GOT3 (cell line): ENCODE measurements at places on chromosomes 7 and 10.

DNA sequence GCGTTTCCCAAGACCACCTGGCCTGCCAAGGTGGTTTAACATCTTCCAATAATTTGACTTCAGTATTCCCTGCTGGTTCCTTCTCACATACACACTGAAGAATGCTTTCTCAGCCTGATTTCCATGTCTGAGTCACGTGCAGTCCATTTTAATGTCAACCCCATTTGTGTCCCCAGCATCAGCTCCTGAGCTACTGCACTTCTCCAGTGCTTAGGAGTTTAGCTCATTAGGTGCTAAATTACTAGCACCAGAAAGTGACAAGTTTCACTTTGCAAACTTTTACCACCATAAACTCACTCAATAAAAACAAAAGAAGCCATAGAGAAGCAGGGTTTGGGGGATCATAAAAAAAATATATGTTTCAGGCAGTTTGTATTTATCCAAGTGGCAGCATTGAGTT, 279.3 kb upstream of the SORCS1 start:
- no peak for DNase-seq

- DNase-seq = no peak
These were observed 49.3 kb downstream of the HIP1 start for GRCh38 chr7:75689246-75690099.

DNA sequence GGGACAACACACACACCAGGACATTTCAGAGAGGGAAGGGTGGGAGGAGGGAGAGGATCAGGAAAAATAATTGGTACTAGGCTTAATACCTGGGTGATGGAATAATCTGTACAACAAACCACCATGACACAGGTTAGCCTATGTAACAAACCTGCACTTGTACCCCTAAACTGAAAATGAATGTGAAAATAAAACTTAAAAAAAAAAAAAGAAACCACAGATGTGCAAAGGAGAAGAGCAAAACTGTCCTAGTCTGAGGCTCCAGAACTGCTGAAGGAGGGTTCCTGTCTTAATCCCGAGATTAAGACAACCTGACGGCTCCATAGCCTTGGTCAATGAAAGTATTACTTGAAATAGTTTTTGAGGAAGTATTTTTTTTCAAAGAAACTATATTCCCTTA, 423.0 kb downstream of the NEBL start:
- DNase-seq = no peak

GRCh38 chr7:70733090-70733489, 398.9 kb upstream of the GALNT17 start:
- no peak for DNase-seq

GRCh38 chr10:61888744-61889143, 12.8 kb upstream of the ARID5B start:
- DNase-seq = no peak

- no peak for DNase-seq
These were observed 118.7 kb downstream of the KCNMA1 start for GRCh38 chr10:77518910-77519274.

- no peak for DNase-seq
These were observed 36.7 kb upstream of the ABLIM1 start for GRCh38 chr10:114694752-114695151.

- no peak for DNase-seq
These were observed 38.4 kb downstream of the VSTM4 start for GRCh38 chr10:49076741-49077521.

GRCh38 chr10:11163780-11164550, 146.3 kb downstream of the CELF2 start:
- no peak for DNase-seq

- no peak for DNase-seq
These were observed 94.5 kb downstream of the MAD1L1 start for GRCh38 chr7:2138146-2138765.

DNA sequence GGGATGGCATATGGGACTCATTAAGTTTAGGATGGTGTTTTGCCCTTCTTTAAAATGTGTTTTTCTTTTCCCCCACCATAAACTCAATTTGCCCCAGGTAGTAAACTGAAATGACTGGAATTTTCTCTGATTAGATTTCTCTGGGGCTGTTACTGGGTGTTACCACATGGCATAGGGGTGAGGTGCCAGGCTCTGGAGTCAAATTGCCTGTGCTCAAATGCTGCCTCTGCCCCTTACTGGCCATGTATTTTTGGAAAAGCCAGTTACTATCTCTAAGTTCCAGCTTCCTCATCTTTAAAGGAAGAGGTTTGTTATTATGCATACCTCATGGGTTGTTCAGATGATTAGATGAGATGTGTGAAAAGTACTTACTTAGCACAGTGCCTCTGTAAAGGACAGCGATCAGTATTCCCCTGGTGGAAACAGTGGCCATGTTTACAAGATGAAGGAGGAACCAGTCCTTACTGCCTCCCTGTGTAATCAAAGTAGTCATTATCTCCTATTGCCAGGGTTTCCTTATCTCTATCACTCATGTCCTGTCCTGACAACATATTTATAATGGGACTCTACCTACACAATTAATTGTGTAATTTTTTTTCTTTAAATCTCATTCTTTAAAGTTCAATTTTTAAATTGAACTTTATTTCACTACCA, 352.0 kb downstream of the KCNMA1 start:
- no peak for DNase-seq

DNA sequence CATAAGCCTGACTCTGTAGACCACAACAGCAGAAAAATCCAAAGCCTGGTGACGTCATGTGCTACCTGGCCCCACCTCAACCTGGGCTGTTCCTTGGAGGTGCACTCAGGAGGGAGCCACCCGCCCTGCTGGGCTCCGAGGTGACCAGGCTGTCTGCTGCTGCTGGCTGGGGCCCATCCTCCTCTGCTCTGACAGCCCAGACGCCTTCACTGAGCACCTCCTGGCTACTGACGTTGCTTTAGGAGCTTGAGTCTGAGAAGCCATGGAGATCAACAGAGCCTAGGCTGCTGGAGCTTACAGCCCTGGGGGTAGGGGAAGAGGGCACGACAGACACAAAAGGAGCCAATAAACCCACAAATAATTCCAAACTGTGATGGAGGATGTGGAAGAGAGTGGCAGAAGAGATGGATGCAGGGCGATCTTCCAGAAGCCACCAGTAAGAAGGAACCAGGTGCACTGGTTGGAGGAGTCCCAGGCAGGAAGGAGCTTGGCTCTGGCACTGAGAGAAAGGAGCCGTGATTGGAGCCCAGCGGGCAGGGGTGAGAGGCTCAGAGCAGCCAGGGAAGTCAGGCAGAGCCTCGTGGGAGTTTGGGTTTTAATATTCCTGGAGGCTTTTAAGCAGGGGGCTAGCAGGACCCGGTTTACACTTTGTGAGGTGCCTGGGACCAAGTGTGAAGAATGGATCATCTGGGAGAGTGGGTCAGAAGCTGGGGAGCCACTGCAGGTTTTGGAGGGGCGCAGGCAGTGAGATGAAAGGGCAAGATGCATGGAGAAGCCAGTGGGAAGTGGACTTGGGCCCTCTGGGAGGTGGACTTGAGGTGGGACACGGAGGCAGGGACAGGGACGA, 1.7 kb upstream of the PTPRE start:
- DNase-seq = no peak

DNA sequence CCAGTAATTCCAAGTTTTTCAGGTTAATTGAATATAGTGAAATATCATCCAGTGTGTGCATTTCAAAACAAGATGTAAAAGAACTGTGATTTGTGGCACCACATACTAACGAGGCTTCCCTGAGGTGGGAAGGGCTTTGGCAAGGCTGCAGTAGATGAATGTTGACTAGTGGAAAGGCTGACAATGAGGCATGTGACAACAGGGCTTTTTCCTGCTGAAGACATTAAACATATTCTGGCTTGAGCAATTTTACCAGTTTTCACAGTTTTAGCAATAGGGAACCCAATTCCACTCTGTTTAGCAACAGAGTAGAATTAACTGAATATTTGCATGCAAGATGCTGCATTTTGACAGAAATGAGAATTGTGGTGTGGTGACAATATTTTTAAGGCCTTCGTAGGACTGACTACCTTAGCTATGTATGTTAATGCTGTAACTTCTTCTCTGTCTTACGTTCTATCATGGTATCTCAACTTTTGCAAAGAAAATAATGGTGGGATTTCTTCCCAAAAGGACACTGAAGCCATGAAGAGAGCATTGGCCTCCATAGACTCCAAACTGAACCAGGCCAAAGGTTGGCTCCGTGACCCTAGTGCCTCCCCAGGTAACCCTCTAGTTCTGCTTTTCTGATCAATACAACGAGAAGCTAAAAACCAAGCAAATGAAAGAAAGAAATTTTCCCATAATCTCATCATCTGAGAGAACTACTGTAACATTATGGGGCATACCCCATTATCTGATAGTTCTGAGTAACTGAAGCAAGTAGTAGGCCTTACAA, 68.5 kb downstream of the AP3M1 start:
- DNase-seq = no peak

- no peak for DNase-seq
These were observed 182.9 kb downstream of the PFKFB3 start for GRCh38 chr10:6385665-6386064.

- DNase-seq = no peak
These were observed 27.0 kb downstream of the SND1 start for GRCh38 chr7:127678947-127679346.

DNA sequence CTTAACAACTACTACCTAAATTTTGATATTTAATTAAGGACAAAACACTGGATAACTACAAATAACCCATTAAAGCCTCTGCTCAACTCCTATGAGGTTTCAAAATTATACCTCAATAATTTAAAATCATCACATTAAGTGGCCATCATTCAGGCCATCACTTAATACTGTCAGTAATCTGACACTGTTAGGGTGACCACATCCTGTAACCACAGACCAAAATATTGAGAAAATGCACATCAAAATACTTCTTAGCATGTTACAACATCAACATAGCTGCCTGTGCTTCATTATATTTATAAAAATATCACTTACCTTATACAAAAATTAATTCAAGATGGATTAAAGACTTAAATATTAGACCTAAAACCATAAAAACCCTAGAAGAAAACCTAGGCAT, 23.3 kb downstream of the SEM1 start:
- DNase-seq = no peak

DNA sequence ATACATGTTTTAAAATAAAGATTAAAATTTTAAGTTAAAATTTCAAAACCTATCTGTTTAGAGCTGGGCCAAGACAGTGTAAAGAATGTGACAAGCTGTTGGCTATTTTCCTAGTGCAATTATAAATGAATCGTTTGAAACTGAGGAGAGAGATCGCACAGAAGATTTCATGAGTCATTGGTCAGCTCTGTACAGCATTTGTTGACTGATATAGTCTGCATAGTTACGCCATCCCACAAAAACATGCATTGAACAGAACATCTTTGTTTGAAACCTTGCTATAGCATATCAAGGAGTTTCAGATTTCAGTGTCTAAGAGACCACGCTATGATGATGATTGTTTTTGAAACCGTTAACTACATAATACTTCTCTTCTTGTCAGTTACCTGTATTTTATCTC, 1.3 kb upstream of the C10orf67 start:
- no peak for DNase-seq

DNA sequence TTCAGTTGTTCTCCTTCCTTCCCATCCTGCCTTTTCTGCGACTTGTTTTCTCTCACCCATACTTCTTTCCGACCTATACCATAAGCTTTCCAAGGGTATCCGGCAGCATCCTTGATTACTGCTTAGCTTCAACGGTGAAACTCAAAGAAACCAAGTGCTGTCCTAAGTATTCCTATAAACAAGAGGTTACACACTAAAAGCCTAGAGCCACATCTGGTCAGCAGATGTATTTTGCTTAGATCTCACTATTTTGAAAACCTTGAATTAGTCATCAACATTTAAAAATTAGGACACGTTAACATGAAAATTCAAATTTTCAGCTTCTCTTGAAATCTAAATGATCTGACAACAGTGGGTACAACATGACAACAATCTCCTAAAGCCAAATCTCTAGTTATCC, 20.0 kb downstream of the ARHGAP21 start:
- no peak for DNase-seq

- DNase-seq = no peak
These were observed 253.0 kb upstream of the COBL start for GRCh38 chr7:51569581-51569980.

DNA sequence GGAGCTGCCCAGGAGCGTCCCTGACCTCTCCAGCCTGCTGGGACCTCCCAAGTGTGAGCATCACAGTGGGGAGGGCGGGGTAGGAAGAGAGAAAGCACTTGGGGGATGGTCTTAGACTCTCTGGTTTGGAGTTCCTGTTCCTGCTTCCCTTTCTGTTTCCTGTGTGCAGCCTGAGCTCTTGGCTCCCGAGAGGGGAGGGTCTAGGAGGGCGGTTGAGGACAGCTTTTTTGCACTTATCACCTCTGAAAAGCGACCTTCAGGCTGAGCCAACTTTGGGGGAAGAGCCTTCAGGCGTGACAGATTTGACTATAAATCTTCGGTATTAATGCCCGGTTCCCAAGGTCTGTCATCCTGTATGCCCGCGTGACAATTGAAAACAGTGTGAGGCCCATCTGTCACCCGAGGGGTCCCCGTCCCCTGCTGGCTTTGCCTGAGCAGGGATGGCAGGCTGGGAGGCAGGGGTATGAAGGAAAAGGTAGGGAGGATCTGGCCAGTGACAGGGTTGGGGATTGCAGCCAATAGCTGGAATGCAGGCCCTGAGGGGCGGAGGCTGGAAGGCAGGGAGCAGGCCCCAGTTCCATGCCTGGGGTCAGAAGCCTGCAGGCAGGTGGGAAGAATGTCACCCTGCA, 78.6 kb downstream of the CDH23 start:
- no peak for DNase-seq

DNA sequence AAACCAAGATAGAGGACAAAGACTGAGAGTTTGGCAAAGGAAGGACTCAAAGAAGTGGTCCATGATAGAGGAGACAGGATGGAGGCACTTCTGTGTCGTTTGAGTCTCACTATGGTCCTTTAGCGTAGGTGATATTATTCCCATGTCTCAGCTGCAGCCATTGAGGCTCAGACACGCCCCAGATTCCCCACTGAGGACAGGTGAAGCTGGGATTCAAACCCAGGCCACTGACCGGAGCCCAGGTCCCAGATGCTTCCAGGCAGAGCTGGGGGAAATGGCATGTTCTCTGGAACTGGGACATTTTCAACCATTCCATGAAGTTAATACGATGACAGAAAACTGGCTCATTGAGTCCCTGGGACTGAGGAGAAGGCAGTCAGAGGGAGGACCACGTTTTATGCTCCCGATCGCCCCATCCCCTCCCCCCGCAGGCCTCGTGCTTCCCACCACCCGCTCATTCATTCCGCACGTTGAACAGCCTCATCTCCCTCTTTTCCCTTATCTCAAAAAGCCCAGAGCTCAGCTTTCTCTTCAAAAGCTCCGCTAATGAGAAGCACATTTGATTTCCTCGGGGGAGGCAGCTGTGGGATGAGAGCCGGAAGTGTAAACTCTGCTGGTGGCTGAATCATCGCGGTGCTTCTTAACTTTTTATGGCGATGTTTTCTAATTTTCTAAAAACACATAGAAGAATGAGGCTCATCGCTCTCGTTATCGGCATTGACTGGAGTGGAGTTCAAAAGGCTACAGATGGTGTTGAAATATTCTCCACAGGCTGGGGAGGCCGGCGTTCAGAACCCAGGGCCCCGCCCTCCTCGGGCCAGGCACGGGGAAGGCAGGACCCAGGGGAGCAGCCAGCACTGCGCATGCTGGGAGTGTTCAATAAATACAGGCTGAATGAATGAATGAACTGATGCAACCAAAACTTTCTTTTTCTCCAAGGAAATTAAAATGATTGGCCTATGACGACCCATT, 64.0 kb downstream of the OAT start:
- no peak for DNase-seq
